ENCODE measurements at places on chromosomes 6 and 20.

- DNase-seq, result no peak
Measured at GRCh38 chr6:118134736-118135135, 227.7 kb downstream of the SLC35F1 start.

- no peak for DNase-seq
Measured at GRCh38 chr6:36699348-36699747, 1.7 kb downstream of the RAB44 start.

- no peak for DNase-seq
Measured at GRCh38 chr6:137975188-137975940, 108.3 kb downstream of the TNFAIP3 start.

DNA sequence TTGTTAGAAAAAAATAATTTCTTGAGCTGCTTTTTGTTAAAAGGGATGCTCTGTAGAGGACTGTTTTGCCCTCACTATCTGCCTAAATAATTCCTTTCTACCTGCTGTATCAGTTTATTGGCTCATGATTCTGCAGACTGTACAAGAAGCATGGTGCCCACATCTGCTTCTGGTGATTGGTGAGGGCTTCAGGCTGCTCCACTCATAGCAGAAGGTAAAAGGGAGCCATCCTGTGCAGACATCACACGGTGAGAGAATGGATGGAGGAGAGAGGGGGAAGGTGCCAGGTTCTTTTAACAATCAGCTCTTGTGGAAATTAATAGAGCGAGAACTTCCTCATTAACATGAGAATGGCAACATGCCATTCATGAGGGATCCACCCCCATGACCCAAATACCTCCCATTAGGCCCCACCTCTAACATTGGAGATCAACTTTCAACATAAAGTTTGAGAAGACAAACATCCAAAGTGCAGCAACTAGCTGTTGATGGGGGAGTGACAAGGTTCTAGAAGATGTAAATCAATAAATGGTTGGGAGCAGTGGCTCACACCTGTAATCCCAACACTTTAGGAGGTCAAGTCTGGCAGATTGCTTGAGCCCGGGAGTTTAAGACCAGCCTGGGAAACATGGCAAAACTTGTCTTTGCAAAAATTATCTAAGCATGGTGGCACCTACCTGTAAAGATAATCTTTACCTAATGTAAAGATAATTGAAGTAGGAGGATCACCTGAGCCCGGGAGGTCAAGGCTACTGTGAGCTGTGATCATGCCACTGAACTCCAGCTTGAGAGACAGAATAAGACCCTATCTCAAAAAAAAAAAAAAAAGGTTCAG lies 15.7 kb upstream of the AHCY start:
- no peak for DNase-seq

DNA sequence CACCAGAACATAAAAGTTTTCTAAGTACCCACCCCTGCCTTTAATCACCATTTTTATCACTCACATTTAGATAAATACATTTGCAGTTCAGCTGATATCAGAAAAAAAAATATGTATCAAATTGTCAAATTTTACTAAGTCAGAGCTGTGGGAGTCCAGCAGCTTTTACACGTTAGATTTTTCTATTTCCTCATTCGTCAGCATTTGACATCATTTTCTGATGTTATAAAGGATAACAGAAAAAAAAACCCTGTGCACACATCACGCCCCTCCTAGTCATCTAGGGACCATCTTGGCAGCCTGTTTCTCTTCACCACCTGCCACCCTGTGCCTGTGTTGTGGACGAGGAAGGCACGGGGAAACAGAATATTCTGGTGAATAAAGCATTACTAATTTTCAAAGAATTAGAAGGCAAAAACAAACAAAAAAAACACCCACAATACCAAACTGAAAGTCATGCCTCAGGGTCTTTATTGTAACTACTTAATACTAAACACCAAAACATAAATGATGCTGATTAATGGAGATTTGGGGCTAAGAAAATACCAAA lies 12.4 kb downstream of the B4GALT5 start:
- DNase-seq, result no peak

DNA sequence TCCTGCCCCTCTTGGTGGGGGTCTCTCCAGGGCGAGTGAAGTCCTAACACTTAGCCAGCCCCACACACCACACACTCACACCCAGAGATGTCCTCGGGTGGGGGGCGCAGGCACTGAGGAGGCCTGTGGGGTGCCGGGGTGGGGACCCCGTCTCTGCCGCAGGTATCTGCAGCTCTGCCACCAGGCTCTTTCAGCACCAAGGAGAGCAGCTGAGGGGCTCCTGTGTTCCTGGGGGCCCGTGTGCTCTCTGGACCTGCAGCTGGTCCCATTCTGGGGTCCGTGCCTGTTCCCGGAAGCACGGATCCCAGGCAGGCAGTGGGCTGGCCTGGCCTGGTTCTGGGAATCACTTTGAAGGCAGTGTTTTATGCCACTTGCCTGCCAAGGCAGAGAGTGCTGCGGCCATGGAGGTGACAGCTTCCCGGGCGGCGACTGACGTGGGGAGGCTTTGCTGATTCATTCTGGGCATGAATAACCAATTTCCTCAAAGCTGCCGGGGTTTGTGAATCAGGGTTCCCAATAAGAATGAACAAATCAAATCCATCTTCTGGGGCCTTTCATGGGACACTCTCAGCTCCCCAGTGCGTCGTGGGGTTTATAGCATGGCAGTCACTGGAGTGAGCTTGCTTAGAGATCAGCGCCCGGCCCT lies 54.4 kb upstream of the SLCO4A1 start:
- DNase-seq, result no peak

DNA sequence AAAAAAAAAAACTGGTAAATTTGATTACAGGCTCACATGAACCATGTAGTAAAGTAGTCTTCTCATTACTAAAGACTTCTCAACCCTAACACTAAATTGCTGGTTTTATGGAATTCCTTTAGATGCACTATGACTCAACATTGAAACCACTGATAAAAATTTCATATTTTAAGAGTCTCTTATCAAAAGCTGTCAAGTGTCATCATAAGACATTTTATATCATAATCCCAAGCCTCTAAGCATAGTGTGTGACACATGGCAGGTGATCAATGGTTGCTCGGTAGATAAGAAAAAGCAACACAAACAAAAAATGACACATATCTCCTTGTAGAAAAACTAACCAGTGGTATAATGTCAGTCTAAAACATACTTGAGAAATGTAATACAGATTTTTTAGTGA lies 258.4 kb downstream of the RNGTT start:
- no peak for DNase-seq

- no peak for DNase-seq
Measured at GRCh38 chr20:63394069-63394919, 33.1 kb upstream of the CHRNA4 start.

- DNase-seq, result no peak
Measured at GRCh38 chr20:39939241-39939865, 749.7 kb downstream of the MAFB start.

- DNase-seq, result no peak
Measured at GRCh38 chr20:50541606-50542041, 31.4 kb downstream of the PTPN1 start.

DNA sequence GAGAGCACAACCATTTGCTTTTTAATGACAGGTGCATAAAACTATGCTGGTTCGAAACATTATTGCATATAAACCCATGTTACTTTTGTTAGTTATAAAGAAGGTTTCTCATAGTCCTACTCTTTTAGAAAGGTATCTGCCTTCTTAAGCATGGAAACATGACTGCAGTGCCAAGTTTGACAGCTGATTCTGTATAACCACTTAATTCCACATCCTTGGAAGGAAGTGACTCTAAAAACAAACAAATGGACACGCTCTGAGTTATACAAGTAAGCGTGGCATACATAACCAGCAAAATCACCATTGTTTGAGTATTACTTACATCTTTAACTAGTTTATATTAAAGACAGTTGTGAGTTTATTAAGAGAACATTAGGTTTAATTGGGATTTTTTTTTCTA lies 125.0 kb upstream of the HDGFL1 start:
- no peak for DNase-seq

GRCh38 chr6:69090132-69090531 lies 455.1 kb downstream of the ADGRB3 start:
- no peak for DNase-seq

- no peak for DNase-seq
Measured at GRCh38 chr6:111580826-111581505, 24.7 kb downstream of the TRAF3IP2 start.

GRCh38 chr6:125421836-125422235 lies 120.1 kb upstream of the HDDC2 start:
- no peak for DNase-seq

- DNase-seq, result no peak
Measured at GRCh38 chr6:158663625-158664165, 13.8 kb downstream of the SYTL3 start.

- DNase-seq, result no peak
Measured at GRCh38 chr20:57434390-57434700, 43.1 kb downstream of the RBM38 start.

- no peak for DNase-seq
Measured at GRCh38 chr20:14361509-14362345, 24.3 kb upstream of the FLRT3 start.

- DNase-seq, result no peak
Measured at GRCh38 chr6:99096170-99096569, 148.4 kb upstream of the FBXL4 start.

DNA sequence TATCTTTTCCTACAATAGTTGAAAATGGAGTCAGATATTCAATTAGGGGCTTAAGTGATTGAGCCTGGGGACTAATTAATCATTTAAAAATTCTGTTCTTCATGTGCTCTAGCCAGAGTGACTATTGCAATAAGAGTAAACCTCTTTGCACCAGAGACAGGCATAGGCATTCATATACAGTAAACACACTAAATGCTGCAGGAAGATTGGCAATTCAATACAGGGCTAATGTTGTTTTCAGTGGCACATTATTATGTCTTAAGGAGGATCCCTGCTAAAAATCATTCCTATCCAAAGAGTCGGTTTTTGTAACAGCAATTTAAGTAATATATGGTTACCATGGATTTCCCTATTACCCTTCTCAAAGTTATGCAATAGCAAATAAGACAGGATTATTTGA lies 1.2 kb downstream of the PDE7B start:
- DNase-seq, result no peak

DNA sequence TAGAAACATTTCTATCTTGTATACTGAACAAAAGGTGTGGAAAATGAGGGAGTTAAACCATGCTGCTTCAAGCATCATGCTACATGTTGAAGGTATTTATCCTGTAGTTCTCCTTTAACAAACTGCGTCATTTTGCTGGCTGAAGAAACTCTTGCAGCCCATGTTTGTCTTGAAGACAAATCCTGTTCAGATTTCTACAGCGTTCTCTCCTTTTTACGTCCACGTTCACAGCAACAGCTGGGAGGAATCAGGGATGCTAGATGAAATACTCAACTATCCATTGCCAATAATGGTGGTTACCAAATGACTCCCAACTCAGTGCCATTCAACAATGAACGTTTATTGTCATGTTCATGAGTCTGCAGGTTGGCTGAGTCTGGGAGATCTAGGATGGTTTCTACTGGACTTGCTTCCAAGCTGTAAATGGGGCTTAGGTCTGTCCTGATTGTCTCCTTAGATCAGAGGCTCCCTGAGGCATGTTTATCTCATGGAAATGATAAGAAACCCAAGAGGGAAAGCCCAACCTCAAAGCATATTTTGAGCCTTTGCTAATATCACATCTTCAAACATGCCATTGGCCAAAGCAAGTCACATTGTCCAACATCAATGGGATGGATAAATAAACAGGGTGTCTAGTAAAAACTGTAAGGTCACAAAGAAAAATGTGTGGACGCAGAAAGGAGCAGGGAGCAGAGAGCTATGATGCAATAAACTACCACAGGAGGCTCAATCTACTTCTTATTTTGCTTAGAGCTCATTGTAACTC lies 2.7 kb upstream of the PLCB1 start:
- no peak for DNase-seq

DNA sequence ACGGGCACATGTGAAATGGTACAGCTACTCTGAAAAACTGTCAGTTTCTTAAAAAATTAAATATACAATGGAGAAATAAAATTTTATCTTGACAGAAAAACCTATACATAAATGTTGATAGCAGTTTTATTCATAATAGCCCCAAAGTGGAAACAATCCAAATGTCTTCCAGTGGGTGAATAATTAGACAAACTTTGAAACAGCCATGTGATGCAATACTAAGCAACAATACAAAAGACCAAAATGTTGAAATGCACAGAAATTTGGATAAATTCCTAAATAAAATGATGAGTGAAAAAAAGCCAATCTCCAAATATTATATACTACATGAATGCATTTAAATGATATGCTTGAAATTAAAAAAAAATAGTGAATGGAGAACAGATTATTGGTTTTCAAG lies 523.1 kb downstream of the HTR1B start:
- no peak for DNase-seq

GRCh38 chr6:3165631-3166534 lies 8.5 kb upstream of the TUBB2A start:
- DNase-seq, result no peak

DNA sequence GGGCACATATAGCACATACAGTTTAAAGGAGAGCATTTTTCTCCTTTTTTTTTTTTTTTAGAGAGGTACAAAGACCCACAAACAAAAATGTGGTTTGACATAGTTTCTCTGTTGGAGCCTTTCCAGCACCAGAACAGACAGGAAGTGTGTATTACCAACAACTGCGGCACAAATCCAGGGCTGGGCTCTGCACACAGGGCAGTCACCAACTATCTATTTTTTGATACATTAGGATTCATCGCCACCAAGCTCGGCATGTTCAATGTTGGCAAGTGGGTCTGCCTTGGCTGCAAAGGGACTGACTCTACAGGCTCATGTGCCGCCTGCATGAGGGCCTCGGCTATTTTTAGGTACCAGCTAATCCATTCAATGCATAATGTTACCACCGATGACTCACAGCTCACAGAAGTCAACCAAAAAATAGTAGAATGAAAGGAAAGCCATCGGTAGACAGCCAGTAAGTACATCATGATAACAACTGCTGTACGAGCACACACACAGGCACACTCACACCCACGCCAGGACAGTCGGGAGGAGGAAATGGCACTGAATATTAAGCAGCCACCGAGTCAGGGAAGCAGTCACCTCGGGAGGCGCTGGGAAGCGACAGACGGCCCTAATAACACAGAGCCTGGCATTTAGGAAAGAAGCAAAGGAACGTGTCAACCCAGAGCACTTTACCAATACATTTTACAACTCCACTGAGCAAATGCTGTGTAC lies 81.6 kb downstream of the GMPR start:
- peak; percentile 46 for DNase-seq

GRCh38 chr6:70168681-70169377 lies 134.1 kb downstream of the COL9A1 start:
- no peak for DNase-seq

DNA sequence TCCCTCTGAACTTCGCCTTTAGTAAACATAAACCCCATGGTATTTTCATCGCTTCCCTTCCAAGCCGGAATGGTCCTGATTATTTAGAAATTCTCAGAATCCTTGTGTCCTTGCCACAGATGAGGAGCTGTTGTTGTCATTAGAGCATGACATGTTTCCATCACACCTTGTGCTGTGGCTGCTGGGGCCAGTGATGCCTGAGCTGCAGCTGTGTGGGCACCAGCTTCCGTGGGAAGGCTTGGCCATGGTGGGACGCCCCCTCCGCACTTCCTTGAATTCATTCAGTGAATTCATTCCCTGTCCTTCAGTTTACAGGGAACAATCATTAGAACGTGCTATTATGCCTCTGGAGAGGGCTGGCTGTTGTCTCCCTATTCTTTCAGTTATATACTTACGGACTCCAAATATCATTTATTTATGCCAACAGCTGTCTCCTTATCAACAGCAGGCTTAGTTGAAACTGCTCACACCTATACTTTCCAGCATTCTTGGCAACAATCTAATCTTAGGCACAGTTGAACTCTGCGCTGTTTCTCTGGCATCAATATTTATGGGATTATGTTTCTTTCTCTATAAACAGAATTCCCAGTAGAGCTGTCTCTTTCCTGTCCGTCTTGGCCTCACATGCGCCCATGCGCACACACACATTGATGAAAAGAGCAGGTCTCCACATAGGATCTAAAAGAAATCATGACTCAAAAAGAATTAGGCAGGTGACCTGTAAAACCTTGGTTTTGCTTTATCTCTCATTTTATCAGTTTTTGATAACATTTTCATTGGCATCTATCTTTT lies 9.0 kb downstream of the ADGRF1 start:
- no peak for DNase-seq
